ENCODE measurements at places on chromosomes 7 and 10. TPM values are rescaled to one million over a fixed set of nuclear protein-coding genes. Genes with fewer than 3 reads are reported as not detected.
A peak's percentile ranks its signal among the peaks of the same experiment; 100 is the strongest.

CH25H gene
- not detected for total RNA-seq

WDR86 gene
- total RNA-seq = 0.07 TPM

MYPN gene
- 0.36 TPM for total RNA-seq

XRCC2 gene
- total RNA-seq = 10.3 TPM

OPN4 gene
- total RNA-seq = not detected

- DNase-seq = peak; percentile 67
Observed at GRCh38 chr10:14405076-14406065, 74.6 kb upstream of the FRMD4A start.

- DNase-seq = no peak
Observed at GRCh38 chr10:28627102-28627501, 50.2 kb upstream of the BAMBI start.

DNA sequence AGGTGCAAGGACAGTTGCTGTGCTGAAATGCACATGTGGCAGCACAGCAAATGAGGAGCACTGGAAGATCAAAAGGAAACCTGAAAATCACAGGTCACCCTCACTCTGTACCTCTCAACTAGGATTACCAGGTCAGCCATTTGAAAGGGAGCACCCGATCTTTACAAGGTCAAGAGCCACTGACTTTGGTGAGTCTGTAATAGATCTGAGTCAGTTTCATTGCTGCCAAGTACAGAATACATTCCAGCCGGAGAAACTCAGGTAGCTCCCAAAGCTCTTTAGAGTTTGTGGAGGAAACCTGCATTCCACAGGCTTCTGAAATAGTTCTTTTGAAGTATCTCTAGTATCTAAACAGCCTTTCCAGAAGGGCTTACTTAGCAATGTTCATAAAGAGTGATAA, 217.5 kb downstream of the SNX13 start:
- DNase-seq = no peak

DNA sequence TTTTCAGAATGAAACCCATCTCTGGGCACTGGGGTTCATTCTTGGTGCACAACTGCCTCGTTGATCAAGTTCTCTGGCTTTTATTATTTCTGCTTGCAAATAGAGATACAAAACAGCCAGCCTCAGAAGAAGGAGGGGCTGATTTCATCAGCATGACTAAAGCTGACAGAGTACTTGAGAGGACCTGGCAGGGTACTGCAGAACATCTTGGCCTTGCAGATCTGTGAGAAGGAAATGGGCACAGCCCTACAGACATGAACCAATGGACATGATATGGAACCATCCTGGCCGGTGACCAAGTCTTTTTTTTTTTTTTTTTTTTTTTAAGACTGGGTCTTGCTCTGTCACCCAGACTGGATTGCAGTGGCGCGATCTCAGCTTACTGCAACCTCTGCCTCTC, 240.6 kb downstream of the VTI1A start:
- no peak for DNase-seq

- no peak for DNase-seq
Observed at GRCh38 chr7:80536426-80536825, 24.6 kb upstream of the GNAT3 start.

GRCh38 chr7:150951521-150951920, 26.6 kb downstream of the KCNH2 start:
- no peak for DNase-seq

- DNase-seq = no peak
Observed at GRCh38 chr10:33609546-33609945, 275.1 kb upstream of the NRP1 start.

DNA sequence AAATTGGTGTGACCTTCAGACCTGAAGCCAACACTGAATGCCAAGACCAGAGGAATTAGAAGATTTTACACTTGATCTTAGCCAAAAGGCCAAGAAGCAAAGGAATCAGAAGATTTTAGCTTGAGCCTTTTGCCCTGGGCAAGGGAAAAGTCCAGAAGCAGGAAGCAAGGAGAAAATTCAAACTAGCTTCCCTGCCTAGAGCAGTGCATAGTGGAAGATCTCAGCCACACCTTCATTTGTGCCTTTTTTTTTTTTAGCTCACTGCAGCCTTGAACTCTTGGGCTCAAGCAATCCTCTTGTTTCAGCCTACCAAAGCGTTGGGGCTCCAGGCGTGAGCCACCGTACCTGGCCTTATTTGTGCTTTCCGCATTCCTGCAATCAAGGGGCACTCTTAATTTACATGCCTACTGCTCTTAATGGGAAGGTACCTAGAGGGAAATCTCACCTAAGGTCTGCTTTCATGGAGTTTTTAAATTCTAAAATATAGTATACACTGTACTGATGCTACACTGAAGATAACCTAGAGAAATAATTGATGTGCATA, 8.3 kb upstream of the PIP4K2A start:
- no peak for DNase-seq

Data from epithelial cell of proximal tubule (primary cell).